ENCODE measurements at places on chromosomes 7 and 10. TPM values are rescaled to one million over a fixed set of nuclear protein-coding genes. Genes with fewer than 3 reads are reported as not detected.

ITPRID1 gene
- total RNA-seq = not detected

SCIN gene
- total RNA-seq = 0.70 TPM

EPO gene
- not detected for total RNA-seq

MYL10 gene
- not detected for total RNA-seq

AKR1B1 gene
- 2,669 TPM for total RNA-seq

BEND7 gene
- 14.5 TPM for total RNA-seq

RELN gene
- total RNA-seq = 0.03 TPM

OR2A1 gene
- total RNA-seq = not detected

FOXP2 gene
- total RNA-seq = not detected

IFIT1B gene
- not detected for total RNA-seq

LIPJ gene
- not detected for total RNA-seq

ABCC2 gene
- 192 TPM for total RNA-seq

ITIH5 gene
- total RNA-seq = 0.08 TPM

ODAD2 gene
- not detected for total RNA-seq

IDI2 gene
- total RNA-seq = not detected

ANXA7 gene
- total RNA-seq = 114 TPM

HECW1 gene
- total RNA-seq = 12.2 TPM

CCDC3 gene
- 0.95 TPM for total RNA-seq

FAM25C gene
- total RNA-seq = 2.0 TPM

LRIT1 gene
- total RNA-seq = not detected

FAM200A gene
- 4.6 TPM for total RNA-seq

VDAC2 gene
- total RNA-seq = 295 TPM

TSPAN33 gene
- 6.3 TPM for total RNA-seq

CALML3 gene
- total RNA-seq = not detected

Measured in A549 treated with DMSO at 1 μM for 4 hours (cell line).